ENCODE measurements at places on chromosomes 11 and 22. TPM values are rescaled to one million over a fixed set of nuclear protein-coding genes. Genes with fewer than 3 reads are reported as not detected.
A peak's percentile ranks its signal among the peaks of the same experiment; 100 is the strongest.

KCNJ11 gene
- 1.4 TPM for total RNA-seq

DNA sequence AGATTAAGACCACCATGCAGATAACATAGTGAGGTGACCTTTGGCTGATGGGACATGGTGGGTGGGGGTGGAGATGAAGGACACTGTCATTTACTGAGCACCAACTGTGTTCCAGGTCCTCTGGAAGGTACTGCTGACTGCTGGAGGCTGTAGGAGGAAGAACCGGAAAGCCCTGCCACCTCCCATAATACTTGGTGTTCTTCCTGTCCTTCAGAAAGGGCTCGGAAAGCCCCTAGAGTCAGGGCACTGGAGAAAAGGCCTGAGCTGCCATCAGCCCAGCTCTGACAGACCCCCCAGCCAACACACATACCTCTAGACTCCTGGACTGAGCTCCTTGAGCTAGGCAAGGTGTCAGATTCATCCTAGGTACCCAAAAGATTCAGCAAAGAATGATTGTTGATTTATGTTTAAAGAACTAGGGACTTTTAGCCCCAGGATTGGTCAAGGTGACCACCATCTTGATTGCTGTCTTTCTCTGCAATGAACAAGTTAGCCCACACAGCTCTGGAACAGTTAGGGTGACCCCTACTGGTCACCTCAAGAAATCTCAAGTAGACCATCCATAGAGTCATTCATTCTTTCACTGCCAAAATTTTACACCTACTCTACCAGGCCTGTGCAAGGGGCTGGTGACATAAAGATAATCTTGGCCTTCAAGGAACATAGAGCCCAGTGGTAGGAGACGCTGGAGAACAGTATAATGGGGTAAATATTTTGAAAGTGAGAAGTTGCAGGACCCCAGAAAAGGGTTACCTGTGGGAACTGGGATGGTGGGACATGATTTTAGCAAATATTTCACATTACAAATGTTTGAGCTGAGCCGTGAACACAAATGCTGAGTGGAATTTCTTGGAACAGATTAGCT lies 39.4 kb downstream of the IRAG1 start:
- no peak for DNase-seq

BAIAP2L2 gene
- 59.1 TPM for total RNA-seq

- peak; percentile 99 for DNase-seq
Observed at GRCh38 chr11:73307323-73308002, 613 bp upstream of the ARHGEF17 start.

GRCh38 chr22:49100316-49100715 lies 727.4 kb downstream of the BRD1 start:
- DNase-seq, result no peak

PRG3 gene
- total RNA-seq, result not detected

MS4A15 gene
- 0.13 TPM for total RNA-seq

DEFB131B gene
- not detected for total RNA-seq

API5 gene
- 86.4 TPM for total RNA-seq

- no peak for DNase-seq
Observed at GRCh38 chr22:42920101-42920820, 63.2 kb upstream of the ARFGAP3 start.
